ENCODE measurements at places on chromosomes 6 and 20. TPM values are rescaled to one million over a fixed set of nuclear protein-coding genes. Genes with fewer than 3 reads are reported as not detected.
A peak's percentile ranks its signal among the peaks of the same experiment; 100 is the strongest.

Gene NEDD9
- 36.2 TPM for total RNA-seq

DNA sequence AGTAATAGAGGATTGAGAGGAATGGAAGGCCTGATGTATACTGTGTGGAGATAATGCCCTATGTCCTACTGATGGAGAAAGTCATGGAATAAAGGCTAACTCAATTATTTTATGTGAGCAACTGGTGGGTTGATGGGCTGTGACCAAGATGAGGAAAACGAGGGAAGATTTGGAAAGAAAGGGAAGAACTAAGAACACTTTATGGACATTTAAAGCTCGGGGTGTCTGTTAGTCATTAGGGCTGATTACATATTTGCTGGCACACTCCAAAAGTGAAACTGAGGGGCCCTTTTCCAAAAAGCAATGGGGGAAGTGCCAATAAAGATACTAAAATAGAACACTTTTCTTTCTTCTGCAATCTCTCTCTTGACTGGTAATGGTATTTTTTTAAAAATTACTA is 439.5 kb downstream of the PLCB1 start:
- H3K27me3 ChIP-seq = no peaks in the 10 kb centered on the region
- H3K4me1 ChIP-seq = no peaks in the 10 kb centered on the region
- no peak overlapping the region for H3K27ac ChIP-seq
- DNase-seq = no peak
- no peaks in the 10 kb centered on the region for H3K36me3 ChIP-seq
- no peak overlapping the region for H3K4me3 ChIP-seq

Gene PTCRA
- total RNA-seq = not detected

DNA sequence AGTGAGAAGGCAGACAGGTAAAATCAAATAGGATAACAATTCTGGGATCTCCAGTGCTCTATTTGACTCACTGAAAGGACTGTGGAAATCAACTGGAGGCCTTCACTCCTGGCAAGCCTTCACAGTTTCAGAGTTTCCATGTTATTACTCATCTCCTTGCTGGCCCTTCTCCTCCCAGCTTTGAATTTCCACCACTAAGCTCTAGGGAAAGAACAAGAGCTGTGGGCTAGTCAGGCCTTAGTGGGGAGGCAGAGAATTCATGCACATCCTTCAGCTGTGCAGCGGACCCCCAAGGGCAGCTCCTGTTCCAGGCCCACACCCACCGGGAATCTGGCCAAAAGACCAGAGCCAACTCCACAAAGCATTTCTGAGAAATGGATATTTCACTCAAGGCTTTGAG is 26.0 kb downstream of the MYLIP start:
- H3K36me3 ChIP-seq = no peaks in the 10 kb centered on the region
- H3K4me3 ChIP-seq = no peak overlapping the region
- DNase-seq = no peak
- H3K27me3 ChIP-seq = no peaks in the 10 kb centered on the region

Gene SCAND1
- total RNA-seq = 18.8 TPM

Gene SULF2
- 558 TPM for total RNA-seq

Gene TRAPPC3L
- total RNA-seq = not detected

Gene GLP1R
- not detected for total RNA-seq

Gene C4B
- total RNA-seq = 97.5 TPM

- DNase-seq = no peak
- no peak overlapping the region for H3K27ac ChIP-seq
- no peak overlapping the region for H3K4me3 ChIP-seq
- H3K27me3 ChIP-seq = no peaks in the 10 kb centered on the region
- no peaks in the 10 kb centered on the region for H3K4me1 ChIP-seq
Measured at GRCh38 chr6:156662025-156662445, 115.1 kb upstream of the ARID1B start.

GRCh38 chr20:44198872-44199271 is 11.7 kb downstream of the OSER1 start:
- no peak overlapping the region for H3K4me3 ChIP-seq
- H3K27ac ChIP-seq = no peak overlapping the region
- H3K4me1 ChIP-seq = peaks cover 2% of the 10 kb centered on the region
- DNase-seq = no peak

DNA sequence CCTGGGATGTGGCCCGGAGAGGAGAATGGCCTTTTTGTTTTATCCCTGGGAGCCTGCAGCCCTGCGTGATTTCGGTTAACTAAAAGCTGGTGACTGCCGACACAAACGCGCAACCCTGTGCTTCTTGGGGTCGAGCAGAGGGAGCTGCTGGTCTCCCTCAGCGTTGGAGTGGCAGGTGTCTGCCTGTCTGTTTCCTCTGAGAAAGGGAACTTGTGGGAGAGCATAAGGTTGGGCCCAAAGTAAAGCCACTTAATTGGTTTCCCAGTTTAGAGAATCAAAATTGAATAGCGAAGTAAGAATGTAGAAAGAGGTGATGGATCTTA is 500 bp downstream of the LTV1 start:
- H3K27ac ChIP-seq = peak overlapping the region; percentile 100
- no peaks in the 10 kb centered on the region for H3K27me3 ChIP-seq
- H3K36me3 ChIP-seq = no peaks in the 10 kb centered on the region

DNA sequence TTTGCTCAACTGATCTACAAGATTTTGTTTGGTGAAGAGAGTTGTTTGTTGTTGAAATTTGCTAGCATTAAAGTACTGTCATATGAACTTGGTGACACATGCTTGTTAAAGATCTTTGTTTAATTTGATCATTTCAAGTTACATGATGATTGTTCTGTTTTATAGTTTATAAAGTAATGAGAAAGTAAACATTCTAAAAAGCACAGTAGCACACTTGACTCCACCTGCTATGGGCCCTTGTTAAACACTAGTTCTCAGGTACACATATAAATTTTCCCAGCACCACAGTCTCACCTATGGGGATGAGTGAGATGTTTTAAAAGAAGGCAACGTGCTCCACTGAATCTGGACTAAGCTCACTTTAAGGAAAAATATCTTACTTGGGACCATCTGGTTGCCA is 14.1 kb downstream of the MCHR2 start:
- H3K27me3 ChIP-seq = no peaks in the 10 kb centered on the region
- H3K36me3 ChIP-seq = no peaks in the 10 kb centered on the region
- DNase-seq = no peak
- H3K4me1 ChIP-seq = no peaks in the 10 kb centered on the region

GRCh38 chr20:59101961-59102360 is 59.4 kb upstream of the PRELID3B start:
- no peaks in the 10 kb centered on the region for H3K27me3 ChIP-seq
- H3K4me1 ChIP-seq = no peaks in the 10 kb centered on the region
- no peaks in the 10 kb centered on the region for H3K36me3 ChIP-seq
- no peak overlapping the region for H3K27ac ChIP-seq
- no peak overlapping the region for H3K4me3 ChIP-seq

GRCh38 chr6:31120151-31120915 is at the start of gene CDSN:
Gene CDSN (minus strand): TSS chr6:31120446. CDS start chr6:31120419, 27 bp downstream.
- H3K36me3 ChIP-seq = no peaks in the 10 kb centered on the region
- DNase-seq = no peak
- no peak within 1 kb of the TSS for H3K27ac ChIP-seq
- no peaks in the 10 kb centered on the region for H3K4me1 ChIP-seq

Gene CNKSR3
- total RNA-seq = 9.2 TPM

DNA sequence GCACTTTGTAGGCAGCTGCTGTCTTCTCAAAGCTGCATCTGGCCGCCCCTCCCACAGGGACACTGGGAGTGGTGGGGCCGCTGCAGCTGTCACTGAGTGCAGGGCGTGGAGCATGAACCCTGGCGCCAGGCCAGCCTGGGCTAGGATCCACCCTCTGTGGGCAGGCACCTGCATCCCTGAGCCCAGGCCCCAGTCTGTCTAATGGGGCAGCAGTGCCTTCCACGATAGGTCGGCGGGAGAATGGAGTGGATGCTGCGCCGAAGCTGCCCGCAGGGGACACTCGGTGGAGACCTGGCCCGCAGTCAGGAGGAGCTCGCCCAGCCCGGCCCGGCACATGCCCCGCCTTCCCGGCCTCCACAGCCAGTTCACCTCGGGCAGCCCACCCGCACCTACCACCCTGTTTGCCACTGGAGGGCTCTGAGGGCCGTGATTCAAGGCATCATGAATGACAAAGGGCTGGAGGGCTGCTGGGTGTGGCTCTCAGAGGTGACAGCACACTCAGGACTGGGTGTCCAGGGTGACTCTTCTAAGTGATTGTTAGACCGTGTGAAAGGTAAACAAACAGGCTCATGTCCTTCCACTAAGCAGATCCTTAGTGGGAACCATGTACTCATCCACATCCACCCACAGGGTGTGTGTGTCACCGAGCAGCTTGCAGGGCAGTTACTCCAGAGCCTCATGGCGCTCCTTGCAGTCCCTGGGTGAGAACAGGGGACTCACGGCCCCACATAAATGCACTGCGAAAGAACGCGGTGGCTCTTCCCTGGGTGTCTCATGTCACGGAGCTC is 133.9 kb downstream of the AGPAT4 start:
- H3K4me3 ChIP-seq = no peak overlapping the region
- DNase-seq = peak; percentile 65
- H3K27me3 ChIP-seq = no peaks in the 10 kb centered on the region

Gene ATP9A
- 15.1 TPM for total RNA-seq

- no peak for DNase-seq
- H3K4me1 ChIP-seq = no peaks in the 10 kb centered on the region
Measured at GRCh38 chr6:34095741-34096140, 50.1 kb downstream of the GRM4 start.

DNA sequence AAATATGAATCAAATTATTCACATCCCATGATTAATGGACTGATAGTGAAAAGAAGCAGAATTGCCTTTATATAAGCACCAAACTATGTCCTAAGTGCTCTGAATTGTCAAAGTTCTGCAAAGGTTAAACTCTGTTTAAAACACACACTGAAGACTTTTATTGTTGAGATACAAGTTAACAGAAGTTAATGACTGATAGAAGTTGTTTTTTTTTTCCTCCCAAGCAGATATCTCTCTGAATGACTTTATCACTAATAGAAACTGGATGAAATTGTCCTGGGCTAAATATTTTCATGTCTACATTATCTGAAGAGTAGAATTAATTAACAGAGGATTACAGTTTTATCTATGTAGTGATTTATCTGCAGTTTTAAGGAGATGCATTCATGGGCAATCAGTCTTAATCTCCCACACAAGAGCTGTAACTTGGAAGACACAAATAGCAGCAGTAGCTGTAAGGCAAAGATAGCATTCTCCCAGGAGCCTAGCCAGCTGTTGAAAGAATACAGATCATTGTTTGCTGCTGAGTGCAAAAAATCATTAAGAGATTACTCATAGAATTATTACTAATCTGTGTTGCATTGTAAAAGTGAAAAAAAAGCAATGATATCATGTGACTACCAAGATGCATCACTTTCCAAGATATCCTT is 49.9 kb downstream of the BMP5 start:
- no peaks in the 10 kb centered on the region for H3K4me1 ChIP-seq
- no peak overlapping the region for H3K27ac ChIP-seq
- no peak overlapping the region for H3K4me3 ChIP-seq
- DNase-seq = no peak
- no peaks in the 10 kb centered on the region for H3K27me3 ChIP-seq
- H3K36me3 ChIP-seq = no peaks in the 10 kb centered on the region

All from uterus (tissue), 4 donors.